ENCODE measurements at places on chromosomes 7 and 10.

DNA sequence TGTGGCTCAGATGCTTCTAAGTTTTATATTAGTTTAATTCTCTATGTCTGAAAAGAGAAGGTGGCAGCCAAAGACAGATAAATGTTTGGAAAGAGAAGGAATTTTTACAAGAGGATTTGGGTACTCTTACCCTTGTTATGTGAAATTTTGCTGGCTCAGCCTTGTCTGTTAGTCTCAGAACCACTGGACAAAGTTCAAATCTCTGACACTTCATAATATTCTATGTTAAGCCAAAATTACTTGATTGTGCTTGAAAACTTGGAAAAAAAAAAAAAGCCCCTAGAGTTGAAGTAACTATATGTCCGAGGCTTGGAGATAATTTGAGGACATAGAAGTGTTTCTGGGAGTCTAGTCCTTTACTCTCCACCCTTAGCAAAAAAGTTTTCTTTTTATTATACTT lies 1079.3 kb upstream of the LRRTM3 start:
- no peak for DNase-seq

GRCh38 chr10:115018185-115018931 lies 74.8 kb upstream of the ATRNL1 start:
- no peak for DNase-seq

DNA sequence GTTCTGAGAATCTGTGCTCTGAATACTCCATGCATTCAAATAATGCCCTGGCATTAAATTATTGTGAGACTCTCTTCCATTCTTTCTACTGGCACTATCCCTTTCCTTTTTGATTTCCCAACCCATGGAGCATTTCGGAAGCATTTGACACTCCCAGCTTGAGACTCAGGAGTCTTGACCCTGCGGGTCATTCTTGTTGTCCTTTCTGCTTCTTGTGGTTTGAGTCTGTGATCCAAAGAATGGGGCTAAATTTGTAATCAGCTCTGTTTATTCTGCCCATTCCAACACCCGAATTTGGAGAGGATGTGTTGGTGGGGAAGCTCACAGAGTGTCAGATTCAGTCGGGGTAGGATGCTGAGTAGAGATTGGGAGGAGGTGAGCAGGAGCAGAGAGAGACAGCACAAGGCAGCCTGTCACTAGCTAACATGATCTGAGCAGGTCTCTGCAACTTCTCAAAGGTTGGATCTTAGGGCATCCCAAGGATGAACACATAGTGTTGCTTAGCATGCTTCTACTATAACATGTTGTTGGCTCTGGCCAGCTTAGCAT lies 80.4 kb upstream of the BMPER start:
- no peak for DNase-seq

GRCh38 chr7:107684287-107684686 lies 23.7 kb downstream of the SLC26A4 start:
- DNase-seq, result no peak

DNA sequence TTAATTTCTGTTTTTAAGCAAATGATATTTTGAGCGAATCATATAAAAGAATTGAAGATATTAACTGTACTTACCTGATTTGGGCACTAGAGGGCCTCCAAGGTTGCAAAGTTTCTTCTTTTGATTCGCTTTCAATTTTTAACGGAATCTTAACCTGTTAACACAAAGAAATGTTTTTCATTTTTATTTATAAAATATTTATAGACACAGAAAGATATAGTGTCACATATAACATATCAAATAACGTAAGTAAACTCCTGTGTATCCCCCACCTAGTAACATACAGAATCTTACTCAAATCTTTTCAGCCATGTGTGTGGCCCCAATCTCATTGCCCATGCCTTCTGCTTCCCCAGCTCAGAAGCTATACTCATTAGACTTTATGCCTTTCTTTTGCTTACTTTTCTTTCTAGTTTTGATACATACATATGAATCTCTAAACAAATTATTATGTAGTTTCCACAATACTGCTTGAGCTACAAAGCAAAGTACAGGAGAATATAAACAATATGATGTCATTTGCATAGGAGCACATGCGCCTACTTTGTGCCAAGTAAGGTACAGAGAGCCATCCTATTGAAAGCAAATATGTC lies 49.5 kb upstream of the ZPBP start:
- DNase-seq, result peak; percentile 16

DNA sequence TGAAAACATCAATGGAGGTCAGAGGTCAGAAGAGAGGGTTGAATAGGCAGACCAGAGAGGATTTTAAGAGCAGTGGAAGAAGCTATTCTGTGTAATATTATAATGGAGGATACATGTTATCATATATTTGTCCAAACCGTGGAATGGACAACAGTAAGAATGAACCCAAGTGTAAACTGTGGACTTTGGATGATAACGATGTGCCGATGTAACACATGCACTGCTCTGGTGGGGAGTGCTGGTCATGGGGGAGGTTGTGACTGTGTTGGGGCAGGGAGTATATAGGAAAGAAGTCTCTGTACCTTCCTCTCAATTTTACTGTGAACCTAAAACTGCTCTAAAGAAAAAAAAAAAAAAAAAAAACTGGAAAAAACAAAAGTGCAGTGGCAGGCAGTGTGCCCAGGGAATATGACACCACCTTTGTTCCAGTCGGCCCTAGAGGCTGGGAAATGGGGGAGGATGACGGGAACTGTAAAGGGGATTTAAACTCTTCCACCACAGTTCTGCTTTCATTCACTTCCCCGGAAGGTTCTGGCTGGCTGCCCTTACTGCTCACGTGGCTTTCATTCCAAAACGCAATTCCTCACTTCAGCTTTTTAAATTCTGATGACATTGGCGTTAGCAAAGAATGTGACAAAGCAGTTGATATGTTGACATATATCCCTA lies 113.7 kb upstream of the ANKRD1 start:
- peak; percentile 61 for DNase-seq

GRCh38 chr7:85509476-85509875 lies 322.6 kb upstream of the SEMA3D start:
- DNase-seq, result no peak

GRCh38 chr10:47415520-47416304 lies 31.6 kb upstream of the ZNF488 start:
- DNase-seq, result no peak

- peak; percentile 27 for DNase-seq
These were observed 47.8 kb downstream of the SYPL1 start for GRCh38 chr7:106064316-106064715.

GRCh38 chr7:145909991-145910513 lies 206.5 kb upstream of the CNTNAP2 start:
- DNase-seq, result no peak

- DNase-seq, result peak; percentile 2
These were observed 206.7 kb downstream of the KIAA1217 start for GRCh38 chr10:24415455-24416125.

- no peak for DNase-seq
These were observed 153.7 kb downstream of the GALNT17 start for GRCh38 chr7:71285571-71286145.

- no peak for DNase-seq
These were observed 133.3 kb upstream of the SAMD8 start for GRCh38 chr10:74977913-74978847.

DNA sequence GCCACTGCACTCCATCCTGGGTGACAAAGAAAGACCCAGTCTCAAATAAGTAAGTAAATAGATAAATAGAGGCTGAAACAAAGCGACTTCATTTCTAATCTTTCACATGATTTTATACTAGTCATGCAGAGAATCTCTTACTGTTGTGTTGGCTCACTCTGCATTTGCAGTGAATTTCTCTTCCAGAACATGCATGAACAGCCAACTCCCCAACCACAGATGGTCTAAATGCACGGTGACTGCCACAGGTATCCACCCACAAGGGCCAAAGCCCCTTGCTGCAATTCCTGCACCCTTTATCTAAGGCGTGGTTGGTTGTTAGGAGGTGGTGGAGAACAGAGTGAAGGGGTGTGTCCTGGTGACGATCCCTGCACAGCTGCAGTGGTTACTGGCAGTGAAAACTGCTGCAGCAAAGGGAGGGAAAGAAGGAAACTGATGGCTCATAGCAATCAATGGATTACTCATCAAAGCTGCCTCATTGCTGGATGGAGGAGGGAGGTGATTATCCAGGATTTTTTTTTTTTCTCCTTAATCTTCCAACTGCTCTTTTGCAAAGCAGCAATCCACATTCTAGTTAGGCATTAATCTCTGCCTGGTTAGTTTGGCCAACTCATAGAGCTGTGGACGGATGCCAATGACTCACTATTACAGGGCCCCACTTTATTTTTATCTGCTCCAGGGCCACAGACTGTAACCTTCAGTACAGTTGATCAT lies 50.6 kb downstream of the PRTFDC1 start:
- peak; percentile 63 for DNase-seq

- no peak for DNase-seq
These were observed 126.8 kb downstream of the ADRA2A start for GRCh38 chr10:111203615-111204014.

DNA sequence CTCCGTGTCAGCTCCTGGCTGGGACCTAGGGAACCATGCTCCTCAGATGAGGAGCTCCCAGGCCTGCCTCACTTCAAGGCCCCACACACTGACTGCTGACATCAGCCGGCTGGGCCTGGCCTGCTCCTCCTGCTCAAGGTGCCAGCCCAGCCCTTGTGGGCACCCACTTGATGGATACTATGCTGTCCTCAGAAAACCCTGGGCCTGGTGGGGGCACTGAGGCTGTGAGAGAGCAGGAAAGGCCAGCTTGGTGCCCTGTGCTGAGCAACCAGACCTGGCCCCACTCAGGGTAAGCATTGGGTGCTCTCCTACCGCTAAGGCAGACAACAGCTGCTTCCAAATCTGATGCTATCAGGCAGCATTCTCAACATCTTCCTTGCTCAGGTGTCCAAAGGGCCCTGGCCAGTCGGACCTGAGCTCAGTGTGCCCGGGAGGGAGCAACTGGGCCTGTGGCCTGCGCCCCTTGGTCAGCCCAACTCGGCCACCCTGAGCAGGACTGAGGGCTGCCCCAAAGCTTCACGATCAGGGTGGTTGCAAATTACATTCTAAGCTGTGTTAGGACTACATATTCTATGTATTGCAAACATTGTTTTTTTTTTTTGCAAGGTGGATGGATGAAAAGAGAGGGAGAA lies 21.9 kb upstream of the ANTXRL start:
- DNase-seq, result no peak

DNA sequence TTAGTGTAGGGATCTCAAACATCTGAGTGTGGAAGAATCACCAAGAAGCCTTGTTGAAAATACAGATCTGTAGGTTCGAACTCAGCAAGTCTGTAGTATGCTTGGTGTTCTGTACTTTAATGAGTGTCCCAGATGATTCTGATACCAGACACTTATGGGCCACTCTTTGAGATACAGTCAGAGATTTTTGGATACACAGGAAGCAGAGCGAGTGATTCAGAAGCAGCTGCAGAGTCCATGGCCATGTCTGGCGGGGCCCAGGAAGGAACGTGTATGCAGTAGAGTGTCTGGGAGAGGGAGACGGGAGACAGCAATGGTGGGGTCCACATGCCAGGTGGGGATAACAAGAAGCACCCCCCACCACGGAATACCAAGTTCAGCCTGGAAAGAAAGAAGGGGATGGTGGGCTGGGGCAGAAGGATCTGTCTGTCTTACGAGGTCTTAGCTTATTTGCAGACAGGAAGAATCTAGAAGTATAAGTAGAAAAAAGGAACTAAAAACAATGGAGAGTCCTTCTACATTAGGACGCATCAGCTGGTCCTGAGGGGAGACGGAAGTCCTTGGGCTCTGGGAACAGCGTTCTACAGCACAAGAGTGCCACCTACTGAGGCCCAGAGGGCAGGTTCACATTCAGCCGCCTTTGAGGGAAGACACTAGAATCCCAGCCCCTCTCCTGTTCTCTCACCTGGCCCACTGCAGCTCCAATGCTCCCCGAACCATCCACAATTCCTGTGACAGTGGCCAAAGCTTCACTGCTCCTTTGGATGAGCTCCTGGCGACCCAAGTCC lies 55.4 kb downstream of the SLC37A3 start:
- DNase-seq, result peak; percentile 75

GRCh38 chr10:124604214-124605000 lies 139.8 kb downstream of the FAM53B start:
- DNase-seq, result peak; percentile 76

DNA sequence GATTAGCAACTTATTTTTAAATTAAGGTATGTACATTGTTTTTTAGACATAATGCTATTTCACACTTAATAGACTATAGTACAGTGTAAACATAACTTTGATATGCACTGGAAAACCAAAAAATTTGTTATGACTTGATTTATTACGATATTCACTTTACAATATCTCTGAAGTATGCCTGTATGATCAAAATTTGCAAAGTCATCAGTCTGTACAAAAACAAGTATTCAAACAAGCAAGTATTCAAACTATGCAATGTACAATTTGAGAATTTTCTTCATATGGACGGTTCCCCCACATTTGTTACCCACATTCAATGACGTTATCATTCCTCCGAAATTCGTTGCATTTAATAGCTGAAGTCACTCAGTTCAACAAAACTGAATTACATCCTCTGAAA lies 147.9 kb downstream of the AVL9 start:
- DNase-seq, result no peak

DNA sequence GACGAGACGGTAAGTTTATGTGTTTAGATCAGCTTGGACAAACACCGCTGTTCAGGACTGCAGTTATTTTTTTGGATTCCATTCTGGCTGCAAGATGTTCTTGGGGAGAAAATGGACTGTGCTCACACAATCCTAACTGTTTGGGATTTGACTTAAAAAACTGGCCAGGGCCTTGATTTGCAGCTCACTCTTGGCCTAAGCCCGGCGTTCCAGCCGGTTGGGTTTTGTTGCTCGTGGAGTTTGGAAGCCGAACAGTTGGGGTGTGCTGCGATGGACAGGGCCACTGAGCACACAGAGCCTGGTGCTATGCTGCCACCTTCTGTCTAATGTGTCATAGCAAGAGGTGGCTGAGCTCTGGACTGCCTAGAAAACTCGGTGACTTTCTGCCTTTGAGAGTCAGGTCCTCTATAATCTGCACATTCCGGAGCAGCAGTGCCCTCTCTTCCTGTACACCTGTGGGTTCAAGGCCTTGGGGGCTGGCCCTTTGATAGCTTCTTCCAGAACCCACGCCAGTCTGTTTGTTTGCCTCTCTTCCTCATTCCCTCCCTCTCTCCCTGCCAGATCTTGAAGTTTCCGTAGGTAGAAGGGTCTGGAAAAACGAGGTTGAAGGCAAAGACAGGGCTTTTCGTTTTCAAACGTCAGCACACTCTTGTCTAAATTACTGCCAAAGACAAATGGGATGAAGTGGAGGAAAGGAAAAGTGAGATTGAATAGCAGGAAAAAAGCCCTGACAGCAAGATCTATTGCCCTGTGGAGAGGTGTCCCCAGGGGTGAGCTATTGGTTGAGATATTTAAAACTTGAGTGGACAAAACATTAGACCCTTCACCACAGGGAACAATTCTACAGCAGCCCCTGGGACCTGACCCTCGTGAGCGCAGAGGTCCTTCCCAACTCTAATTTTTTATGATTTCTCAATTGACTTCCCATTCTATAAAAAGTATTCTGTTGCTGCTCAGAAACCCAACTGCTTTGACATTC lies 167.5 kb upstream of the HABP2 start:
- DNase-seq, result peak; percentile 88

GRCh38 chr10:130986846-130987245 lies 324.7 kb downstream of the TCERG1L start:
- no peak for DNase-seq

GRCh38 chr7:3011211-3011852 lies 32.3 kb downstream of the CARD11 start:
- DNase-seq, result no peak

GRCh38 chr7:124033095-124033806 lies 384 bp upstream of the TMEM229A start:
- DNase-seq, result peak; percentile 85
